ENCODE measurements at places on chromosomes 5 and 9. TPM values are rescaled to one million over a fixed set of nuclear protein-coding genes. Genes with fewer than 3 reads are reported as not detected.
A peak's percentile ranks its signal among the peaks of the same experiment; 100 is the strongest.

DNA sequence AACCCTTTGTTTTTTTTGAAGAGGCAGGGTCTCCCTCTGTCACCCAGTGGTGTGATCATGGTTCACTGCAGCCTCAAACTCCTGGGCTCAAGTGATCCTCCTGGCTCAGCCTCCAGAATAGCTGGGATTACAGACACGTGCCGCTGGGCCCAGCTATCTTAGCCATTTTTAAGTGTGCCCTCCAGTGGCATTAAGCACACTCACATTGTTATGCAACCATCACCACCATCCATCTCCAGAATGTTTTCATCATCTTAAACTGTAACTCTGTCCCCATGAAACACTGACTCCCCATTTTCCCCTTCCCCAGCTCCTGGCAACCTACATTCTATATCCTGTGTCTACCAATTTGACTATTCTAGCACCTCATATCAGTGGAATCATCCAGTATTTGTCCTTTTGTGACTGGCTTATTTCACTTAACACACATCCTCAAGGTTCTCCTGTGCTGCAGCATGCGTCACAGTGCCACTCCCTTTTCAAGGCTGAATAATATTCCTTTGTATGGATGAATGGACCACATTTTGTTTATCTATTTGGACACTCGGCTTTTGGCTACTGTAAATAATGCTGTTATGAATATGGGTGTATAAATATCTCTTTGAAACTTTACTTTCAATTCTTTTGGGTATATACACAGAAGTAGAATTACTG lies 12.5 kb upstream of the RAPGEF1 start:
- no peak overlapping the region for H3K4me3 ChIP-seq
- no peak for DNase-seq
- no peak overlapping the region for H3K27ac ChIP-seq
- no peaks in the 10 kb centered on the region for H3K36me3 ChIP-seq
- peaks cover 7% of the 10 kb centered on the region for H3K4me1 ChIP-seq
- H3K27me3 ChIP-seq, result peaks cover 5% of the 10 kb centered on the region

DNA sequence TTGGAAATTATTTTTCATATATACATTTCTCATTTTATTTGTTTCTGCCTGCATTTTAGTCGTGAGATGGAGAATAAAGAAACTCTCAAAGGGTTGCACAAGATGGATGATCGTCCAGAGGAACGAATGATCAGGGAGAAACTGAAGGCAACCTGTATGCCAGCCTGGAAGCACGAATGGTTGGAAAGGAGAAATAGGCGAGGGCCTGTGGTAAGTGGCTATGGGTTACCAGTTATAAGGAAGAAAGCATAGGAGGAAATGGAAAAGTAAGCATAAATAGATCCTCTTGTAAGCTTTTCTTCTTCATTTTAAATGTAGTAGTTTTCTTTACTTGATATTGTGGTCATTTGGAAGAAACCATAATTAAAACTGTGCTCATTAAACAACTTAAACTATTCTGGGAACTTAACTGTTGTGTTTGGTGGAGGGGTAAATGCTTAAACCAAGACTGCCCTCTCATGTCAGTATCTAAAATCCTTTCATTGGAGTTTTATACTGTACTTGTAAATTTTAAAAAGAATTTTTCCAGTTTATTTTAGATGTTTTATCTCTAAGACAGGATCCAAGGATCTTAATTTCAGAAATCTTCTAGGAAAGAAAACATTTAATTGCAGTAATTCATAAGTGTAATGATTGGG lies 41.3 kb downstream of the MAP3K1 start:
- no peak for DNase-seq
- peaks cover 44% of the 10 kb centered on the region for H3K36me3 ChIP-seq
- peaks cover 63% of the 10 kb centered on the region for H3K4me1 ChIP-seq
- peak overlapping the region; percentile 7 for H3K27ac ChIP-seq

- no peak for DNase-seq
- no peaks in the 10 kb centered on the region for H3K36me3 ChIP-seq
- no peak overlapping the region for H3K27ac ChIP-seq
- no peak overlapping the region for H3K4me3 ChIP-seq
Observed at GRCh38 chr5:154849791-154850201, 607 bp downstream of the FAXDC2 start.

GRCh38 chr9:135814421-135815095 lies 92.8 kb downstream of the CAMSAP1 start:
- H3K4me3 ChIP-seq, result no peak overlapping the region
- H3K27ac ChIP-seq, result no peak overlapping the region

DNA sequence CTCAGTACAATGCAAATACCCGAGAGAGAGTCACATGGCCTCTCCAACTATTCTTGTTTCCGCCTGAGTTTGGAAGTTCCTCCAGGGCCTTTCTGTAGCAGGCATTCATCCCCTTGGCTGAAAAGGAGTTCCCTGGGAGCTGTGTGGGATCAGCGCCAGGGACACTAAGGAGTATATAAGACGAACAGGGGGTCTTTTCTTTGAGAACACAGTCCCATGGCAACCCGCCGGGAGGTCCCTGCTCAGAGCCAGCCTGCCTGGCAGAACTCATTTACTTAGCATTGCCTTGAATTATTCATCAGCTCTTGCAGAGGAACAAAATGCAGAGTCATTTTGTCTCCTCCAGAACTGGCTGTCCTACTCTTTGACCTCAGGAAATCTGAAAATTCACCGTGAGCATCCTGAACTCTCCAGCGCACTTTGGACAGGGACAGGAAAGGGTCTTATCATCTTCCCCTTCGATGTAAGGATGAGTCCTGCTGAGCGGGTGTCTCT lies 120.4 kb upstream of the OSMR start:
- no peak overlapping the region for H3K4me3 ChIP-seq
- H3K27ac ChIP-seq, result no peak overlapping the region
- H3K36me3 ChIP-seq, result no peaks in the 10 kb centered on the region
- no peaks in the 10 kb centered on the region for H3K4me1 ChIP-seq

DAPK1 gene
- total RNA-seq, result 1.0 TPM

DNA sequence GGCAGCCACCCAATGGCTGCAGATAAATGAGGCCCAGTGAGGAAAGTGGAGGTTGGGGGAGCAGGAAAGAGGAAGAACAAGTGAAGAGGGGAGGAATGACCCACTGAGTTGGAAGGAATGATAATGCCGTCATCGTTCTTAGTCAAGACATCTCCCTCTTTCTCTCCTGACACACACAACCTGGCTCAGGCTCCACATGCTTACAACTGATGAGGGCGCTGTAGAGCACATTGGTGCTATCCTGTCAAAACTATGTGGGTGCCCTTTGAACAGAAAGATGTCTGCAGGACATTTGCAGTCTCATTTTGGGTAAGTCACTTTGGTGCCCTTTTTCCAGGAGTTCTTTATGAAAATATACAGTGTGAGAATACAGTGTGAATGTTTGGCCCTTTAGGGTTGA lies 5.9 kb downstream of the IFNW1 start:
- H3K36me3 ChIP-seq, result no peaks in the 10 kb centered on the region
- peaks cover 6% of the 10 kb centered on the region for H3K27me3 ChIP-seq
- no peaks in the 10 kb centered on the region for H3K4me1 ChIP-seq
- H3K27ac ChIP-seq, result no peak overlapping the region
- no peak overlapping the region for H3K4me3 ChIP-seq

DNA sequence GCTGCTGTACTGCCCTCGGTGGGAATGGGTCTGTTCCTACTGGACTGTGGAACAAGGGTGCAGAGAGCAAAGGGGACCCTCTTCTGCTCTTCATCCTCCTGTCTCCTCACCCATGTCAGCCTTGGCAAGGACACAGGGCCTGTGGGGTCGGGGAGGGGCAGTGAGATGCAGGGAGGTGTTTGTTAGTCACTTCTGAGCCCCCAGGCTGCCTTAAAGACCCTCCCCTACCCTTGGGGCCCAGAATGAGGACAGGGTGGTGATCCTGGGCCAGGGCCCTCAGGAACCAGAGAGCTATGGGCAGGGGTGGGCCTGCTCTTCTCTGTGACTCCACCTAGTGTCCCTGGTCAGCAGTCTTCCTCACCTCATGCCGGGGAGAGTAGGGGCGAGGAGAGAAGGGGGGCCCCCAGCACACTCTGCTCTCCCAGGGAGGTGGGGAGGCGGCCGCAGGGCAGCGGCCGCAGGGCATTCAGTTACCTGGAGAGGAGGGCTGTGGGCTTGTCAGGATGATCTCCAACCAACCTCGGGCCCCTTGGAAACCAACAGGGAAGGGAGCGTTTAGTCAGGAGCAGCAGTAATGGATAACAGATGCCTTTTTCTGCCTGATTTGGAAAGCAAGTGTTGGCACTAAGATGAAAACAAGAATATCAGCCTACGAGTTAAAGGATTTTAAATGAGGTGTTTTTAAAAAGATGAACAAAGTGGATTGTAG lies 62.0 kb upstream of the GARNL3 start:
- no peaks in the 10 kb centered on the region for H3K27me3 ChIP-seq
- no peaks in the 10 kb centered on the region for H3K4me1 ChIP-seq
- no peak overlapping the region for H3K4me3 ChIP-seq
- peaks cover 2% of the 10 kb centered on the region for H3K36me3 ChIP-seq

DNA sequence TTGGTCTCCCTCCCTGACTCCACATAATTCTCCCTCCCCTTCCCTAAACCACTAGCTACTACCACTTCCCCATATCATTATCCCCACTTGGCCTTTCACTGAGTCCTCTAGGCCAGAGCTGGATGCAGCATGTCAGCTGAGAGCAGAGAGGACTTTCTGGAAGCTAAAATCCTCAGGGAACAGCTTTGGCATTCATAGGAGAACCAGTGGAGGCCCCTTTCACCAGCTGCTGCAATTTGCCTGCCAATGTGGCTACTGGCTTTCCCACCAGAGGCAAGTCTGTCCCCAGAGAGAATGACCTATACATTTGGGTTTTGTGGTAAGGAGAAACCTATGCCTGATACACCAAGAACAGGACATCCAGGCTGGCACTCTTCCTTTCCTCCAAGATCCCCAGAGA lies 14.4 kb downstream of the FAM219A start:
- no peak overlapping the region for H3K27ac ChIP-seq
- DNase-seq, result no peak
- no peaks in the 10 kb centered on the region for H3K27me3 ChIP-seq
- H3K36me3 ChIP-seq, result peaks cover 2% of the 10 kb centered on the region

GRCh38 chr5:29896646-29897045 lies 1296.8 kb upstream of the CDH6 start:
- H3K4me3 ChIP-seq, result no peak overlapping the region
- H3K27me3 ChIP-seq, result no peaks in the 10 kb centered on the region
- H3K36me3 ChIP-seq, result no peaks in the 10 kb centered on the region
- no peak overlapping the region for H3K27ac ChIP-seq

GRCh38 chr5:36688722-36689121 lies 82.3 kb downstream of the SLC1A3 start:
- H3K4me3 ChIP-seq, result peak overlapping the region; percentile 50
- no peak for DNase-seq
- H3K4me1 ChIP-seq, result peaks cover 40% of the 10 kb centered on the region

- no peak overlapping the region for H3K27ac ChIP-seq
- H3K4me3 ChIP-seq, result no peak overlapping the region
- DNase-seq, result no peak
- peaks cover 23% of the 10 kb centered on the region for H3K4me1 ChIP-seq
Observed at GRCh38 chr9:93120846-93121315, 13.2 kb downstream of the NINJ1 start.

FBN2 gene
- not detected for total RNA-seq

AMBP gene
- not detected for total RNA-seq

- peaks cover 15% of the 10 kb centered on the region for H3K36me3 ChIP-seq
- H3K27me3 ChIP-seq, result peaks cover 7% of the 10 kb centered on the region
- DNase-seq, result peak; percentile 20
- H3K27ac ChIP-seq, result peak overlapping the region; percentile 82
Observed at GRCh38 chr9:78296201-78296892, 578 bp upstream of the PSAT1 start.

- DNase-seq, result no peak
- H3K27me3 ChIP-seq, result no peaks in the 10 kb centered on the region
- peak overlapping the region; percentile 87 for H3K27ac ChIP-seq
Observed at GRCh38 chr9:71796100-71796767, 27.9 kb upstream of the CEMIP2 start.

- H3K27me3 ChIP-seq, result no peaks in the 10 kb centered on the region
- H3K36me3 ChIP-seq, result peaks cover 18% of the 10 kb centered on the region
- DNase-seq, result no peak
- no peak overlapping the region for H3K4me3 ChIP-seq
- peaks cover 5% of the 10 kb centered on the region for H3K4me1 ChIP-seq
Observed at GRCh38 chr9:88396836-88397577, 8.8 kb downstream of the SPIN1 start.

Measured in activated B cell treated with CpG ODN at 0.5 μM for 24 hours (primary cell).